Stimulated activated CD4-positive, alpha-beta T cell treated with anti-CD3 and anti-CD28 coated beads, Interleukin-15, amount 100 ng/mL, for 48 hours (primary cell): ENCODE measurements at places on chromosomes 3 and 15.

- DNase-seq = no peak
Measured at GRCh38 chr15:72585476-72586058, 68.9 kb upstream of the GOLGA6B start.

- peak; percentile 52 for DNase-seq
Measured at GRCh38 chr15:98548139-98548971, 100.0 kb upstream of the IGF1R start.

- no peak for DNase-seq
Measured at GRCh38 chr3:69116162-69116561, 6.2 kb downstream of the LMOD3 start.

GRCh38 chr15:29568840-29569532, 253.3 kb downstream of the TJP1 start:
- DNase-seq = no peak

GRCh38 chr3:184662187-184662586, 49.7 kb downstream of the MAGEF1 start:
- DNase-seq = no peak

DNA sequence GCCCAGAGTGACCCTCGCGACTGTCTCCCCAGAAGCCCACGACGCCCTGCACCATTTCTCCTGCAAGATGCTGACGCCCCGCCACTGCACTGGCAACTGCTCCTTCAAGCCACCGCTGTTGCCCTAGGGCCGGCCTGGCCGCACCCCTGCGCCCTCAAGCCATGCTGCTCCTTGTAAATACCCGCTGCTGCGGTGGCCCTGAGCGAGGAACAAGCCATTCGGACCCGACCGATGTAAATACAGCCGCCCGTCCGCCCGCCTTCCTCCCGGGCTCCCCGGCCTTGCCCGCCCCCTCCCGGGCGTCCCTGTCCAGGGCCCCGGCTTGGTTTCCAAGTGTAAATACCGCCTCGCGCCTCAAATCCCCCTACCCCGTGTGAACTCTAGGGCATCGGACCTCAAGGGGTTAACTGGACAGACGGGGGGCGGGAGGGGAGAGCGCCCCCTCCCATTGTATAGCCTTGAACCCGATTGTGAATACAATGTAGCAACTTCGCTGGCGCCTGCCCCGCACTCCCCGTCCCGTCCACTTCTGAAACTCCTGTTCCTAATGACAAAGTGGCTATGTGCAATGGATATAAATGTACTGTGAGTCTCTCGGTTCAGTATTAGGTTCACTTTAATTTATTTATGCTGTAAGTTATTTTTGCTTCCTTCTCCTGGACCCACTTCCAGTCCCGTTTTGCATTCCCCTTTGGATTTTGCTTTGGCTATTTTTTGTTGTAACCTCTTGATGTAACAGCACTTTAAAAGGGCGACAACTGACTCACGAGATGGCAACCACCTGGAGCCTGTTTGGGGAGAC, 5.9 kb downstream of the RNU6-1 start:
- no peak for DNase-seq

GRCh38 chr3:72368331-72368975, 479.8 kb downstream of the SHQ1 start:
- no peak for DNase-seq

GRCh38 chr3:129966876-129967275, 7.6 kb upstream of the TRH start:
- DNase-seq = no peak

GRCh38 chr15:57962887-57963286, 102.6 kb downstream of the ALDH1A2 start:
- no peak for DNase-seq

DNA sequence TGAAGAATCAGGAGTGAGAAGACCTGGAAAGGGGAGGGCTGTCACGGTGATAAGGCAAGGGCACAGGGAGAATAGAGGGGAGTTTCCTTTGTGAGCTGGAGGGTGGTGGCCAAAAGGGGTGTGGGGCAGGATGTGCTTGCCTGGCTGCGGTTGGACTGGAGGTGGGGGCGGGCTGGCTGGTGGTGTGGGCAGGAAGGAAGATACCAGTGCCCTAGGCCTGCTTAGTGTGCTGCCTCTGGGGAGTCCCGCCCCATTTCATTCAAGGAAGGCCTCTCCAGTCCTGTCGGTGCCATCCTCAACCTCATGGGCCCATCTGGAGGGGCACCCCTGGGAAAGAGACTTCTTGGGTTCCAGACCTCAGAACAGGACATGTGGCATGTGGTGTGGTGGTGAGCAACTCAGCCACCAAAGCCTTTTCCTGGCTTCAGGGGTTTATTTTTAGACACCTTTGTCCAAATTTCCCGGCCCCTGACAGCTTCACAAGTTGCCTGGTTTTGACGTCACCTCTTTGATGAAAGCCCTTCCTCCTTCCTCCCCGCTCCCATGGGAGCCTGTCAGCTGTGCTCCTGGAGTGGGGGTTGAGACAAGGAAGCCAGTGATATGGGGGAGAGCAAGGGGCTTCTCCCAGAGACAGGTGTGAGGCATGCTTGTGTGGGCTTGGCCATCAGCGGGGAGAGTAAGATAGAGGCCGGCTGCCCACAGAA, 15.6 kb downstream of the TEX264 start:
- peak; percentile 67 for DNase-seq

DNA sequence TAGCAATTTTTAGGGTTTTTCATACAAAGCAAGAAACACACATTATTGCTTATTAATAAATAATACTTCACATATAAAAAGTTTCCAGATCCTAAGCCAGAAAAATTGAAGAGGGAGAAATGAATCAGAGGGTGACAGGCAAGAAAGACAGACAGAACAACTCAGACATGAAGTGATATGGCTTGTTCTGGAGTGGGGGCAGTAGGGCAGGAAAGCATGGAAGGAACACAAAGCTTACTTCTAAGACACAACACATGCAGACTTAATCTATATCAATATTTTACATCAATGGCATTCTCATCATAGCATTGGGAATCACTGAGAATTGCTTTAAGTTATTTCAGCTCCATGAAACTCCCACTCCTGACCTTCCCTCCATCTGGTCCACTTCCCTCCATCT, 24.4 kb downstream of the TNIK start:
- DNase-seq = no peak

GRCh38 chr3:56314842-56315241, 153.4 kb downstream of the ERC2 start:
- DNase-seq = no peak

GRCh38 chr3:149181182-149181581, 40.4 kb downstream of the CP start:
- DNase-seq = no peak

- no peak for DNase-seq
Measured at GRCh38 chr15:70406617-70407335, 309.1 kb upstream of the TLE3 start.

DNA sequence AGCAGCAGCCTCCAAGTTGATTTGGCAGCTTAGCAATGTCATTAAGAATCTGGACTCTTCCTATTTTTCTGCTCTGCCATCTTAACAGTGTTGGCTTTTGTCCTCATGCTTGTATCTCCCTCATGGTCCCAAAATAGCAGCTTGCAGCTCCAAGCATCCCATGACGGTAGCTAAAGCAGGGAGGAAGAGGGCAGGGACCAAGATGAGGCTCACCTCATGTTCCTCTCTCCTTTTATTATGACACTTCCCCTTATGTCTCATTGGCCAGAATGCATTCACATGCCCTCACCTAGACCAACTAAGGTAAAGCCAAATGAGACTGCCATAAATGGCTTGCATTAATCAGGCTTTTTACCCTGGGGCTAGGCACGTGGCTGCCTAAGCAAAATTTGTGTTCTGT, 382.4 kb downstream of the SHQ1 start:
- DNase-seq = no peak

- no peak for DNase-seq
Measured at GRCh38 chr3:12808587-12808986, 12.1 kb downstream of the CAND2 start.

- no peak for DNase-seq
Measured at GRCh38 chr15:68034081-68034480, 20.0 kb upstream of the PIAS1 start.
